Activated T-helper 1 cell treated with Interleukin-2 at 50 U/mL for 16 hours (primary cell): ENCODE measurements at places on chromosomes 2 and 18.

DNA sequence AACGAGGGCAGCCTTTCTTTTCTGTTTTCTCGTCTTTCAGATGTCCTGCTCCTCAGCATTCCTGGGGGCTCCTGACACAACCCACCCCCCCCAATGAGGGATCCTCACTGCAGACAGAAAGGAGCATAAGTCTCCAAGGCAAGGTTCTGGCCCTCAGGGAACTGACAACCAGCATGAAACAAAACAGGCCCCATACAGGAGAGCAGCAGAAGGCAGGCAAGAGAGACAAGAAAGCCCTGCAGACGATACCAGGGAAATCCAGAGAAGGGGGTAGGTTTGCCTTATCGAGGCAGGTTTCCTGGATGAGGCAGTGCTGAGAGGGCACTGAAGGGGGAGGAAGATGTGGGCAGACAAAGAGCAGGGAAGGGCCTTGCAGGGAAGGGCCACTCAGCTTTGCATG lies 103.9 kb upstream of the EPAS1 start:
- no peak for DNase-seq

DNA sequence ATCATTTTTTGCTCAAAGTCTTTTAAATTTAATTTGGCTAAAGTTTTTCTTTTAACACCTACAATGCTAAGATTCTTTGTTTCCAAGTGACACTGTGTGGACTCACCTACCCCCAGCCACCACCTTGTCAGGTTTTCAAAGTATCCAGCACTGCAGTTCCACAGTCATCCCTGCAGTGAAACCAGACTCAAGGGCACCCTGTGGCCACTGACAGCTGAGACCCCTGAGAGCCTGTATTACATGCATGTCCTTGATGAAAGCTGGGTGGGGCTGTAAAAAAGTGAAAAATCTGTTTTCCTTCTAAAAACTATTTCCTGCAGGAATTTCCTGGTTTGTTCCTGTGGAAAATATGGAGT lies 19.9 kb downstream of the TPRKB start:
- DNase-seq = no peak

DNA sequence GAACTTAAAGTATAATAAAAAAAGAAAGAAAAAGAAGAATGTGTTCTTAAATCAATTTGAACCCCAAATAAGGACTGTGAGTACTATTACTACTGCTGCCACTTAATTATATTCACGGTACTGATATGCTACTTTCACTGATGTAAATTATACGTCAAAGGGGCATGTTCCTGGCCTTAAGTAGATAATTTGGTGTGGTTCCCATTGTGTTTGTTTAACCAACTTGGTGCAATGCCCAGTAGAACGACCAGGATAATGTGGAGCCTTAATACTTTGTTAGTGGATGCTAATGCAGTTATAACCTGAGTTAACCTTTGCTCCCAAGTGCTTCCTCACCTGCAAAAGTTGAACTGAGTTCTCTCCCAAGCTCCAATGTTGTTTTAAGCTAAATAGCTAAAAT lies 142.0 kb downstream of the NR4A2 start:
- no peak for DNase-seq

DNA sequence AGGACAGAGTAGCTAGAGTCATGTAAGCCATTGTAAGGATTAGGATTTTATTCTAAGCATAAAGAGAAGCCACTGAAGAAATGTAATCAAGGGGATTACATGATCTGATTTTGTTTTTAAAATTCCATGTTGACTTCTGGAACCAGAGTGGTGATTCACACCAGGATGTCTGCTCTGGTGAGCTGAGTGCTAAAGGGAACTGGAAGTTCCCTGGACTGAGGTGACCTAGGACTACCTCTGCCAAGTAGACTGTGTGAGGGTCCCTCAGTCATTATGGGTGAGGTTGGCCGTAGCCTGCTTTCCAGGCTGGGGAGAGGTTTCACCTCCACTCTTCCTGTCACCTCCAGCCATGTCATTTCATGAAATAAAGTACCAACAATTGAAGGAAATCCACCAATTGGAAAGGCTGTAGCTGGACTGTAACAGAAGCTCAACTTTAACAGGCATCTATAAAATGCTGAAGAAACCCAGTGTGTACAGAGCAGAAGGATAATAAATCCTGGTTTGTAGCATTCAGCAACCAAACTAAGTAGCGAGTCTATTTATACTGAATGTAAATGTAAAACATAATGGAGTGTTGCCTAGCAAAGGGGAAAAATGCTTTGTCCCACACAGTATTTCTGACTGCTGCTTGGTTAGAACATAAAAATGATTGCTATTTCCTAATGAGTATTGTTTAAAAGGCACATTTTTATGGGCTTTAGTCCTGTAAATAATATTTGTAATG lies 507.4 kb upstream of the PKDCC start:
- DNase-seq = no peak

DNA sequence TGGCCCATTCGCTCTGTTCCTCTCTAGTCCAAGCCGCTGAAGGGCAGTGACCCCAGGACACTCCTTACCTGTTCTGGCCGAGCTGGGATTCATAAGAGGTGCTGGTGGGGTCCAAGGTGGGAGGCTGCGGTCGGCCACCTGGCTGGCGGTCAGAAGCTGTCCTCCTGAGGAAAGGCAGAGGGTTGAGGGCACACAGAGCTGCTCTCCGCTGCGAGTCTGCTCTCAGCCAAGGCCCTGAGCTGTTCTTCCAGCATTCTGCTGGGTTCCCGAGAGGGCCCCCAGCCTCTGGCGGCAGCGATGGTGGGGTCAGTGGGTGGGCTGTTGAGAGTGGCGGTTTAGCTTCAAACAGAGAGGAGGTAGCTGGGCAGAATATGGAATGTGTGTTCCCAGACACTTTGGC lies 3.8 kb downstream of the PCARE start:
- no peak for DNase-seq

GRCh38 chr2:166643980-166644379 lies 149.9 kb upstream of the SCN7A start:
- DNase-seq = no peak

GRCh38 chr2:29114586-29114945 lies 649 bp upstream of the CLIP4 start:
- no peak for DNase-seq

- DNase-seq = peak; percentile 43
These were observed at the start of gene ZNF396 for GRCh38 chr18:35376742-35377695. ZNF396 (minus strand) TSS chr18:35377337; CDS start chr18:35374292, 3,045 bp downstream.

DNA sequence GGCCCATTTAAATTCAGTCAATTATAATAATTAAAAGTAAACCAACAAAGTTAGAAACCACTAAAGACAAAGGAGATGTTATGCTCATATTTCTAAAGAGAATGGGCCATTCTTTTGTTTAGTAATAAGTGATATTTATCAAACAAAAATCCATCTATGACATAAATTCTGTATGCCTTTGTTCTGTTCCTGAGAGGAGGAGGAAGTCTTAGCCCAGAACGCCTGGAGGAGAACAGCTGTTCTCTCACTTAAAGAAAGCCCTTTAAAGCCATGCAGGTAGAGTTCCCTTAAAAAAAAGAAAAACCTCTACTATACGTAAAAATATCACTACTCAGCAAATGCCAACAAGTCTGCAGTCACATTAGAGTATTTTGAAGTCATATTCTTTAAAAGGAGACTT lies 15.5 kb downstream of the LAMA1 start:
- no peak for DNase-seq

GRCh38 chr2:189574793-189575475 lies 5.7 kb downstream of the SLC40A1 start:
- DNase-seq = no peak

GRCh38 chr2:171523088-171524017 lies 1.1 kb downstream of the CYBRD1 start:
- no peak for DNase-seq

DNA sequence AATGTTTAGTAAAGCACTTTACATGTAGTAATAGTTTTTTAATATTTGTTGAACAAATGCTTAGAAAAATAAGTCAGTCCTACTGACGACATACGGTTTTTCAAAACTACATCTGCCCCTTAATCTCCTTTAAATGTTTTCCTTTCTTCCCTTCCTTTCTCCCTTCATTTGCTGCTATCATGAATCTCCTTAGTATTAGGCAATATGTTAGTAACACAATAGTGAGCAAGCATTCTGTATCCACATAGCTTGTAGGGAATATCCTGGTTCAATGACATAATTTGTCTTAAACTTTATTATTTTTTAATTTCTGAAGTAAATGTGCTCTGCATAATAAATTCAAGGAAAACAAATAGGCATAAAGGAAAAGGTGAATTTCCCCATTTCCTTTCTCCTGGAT lies 79.1 kb downstream of the ACSL3 start:
- DNase-seq = no peak

DNA sequence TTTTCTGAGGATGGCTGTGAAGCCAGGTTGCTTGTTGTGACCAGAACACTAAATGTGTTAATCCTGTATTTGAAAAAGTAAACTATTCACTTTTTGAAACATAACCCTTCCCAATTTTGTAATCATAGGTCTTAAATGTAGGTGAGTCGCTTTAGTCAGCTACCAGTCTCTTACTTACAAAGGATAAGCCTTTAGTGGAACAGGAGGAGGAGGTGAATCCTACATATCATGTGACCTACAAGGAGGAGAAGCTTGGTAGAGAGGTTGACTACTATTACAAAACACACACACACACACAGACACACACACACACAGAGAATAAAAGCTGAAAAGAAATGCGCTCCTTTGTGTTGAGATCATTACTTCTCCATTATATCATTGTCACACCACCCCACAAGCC lies 59.9 kb upstream of the SPAG16 start:
- DNase-seq = no peak

DNA sequence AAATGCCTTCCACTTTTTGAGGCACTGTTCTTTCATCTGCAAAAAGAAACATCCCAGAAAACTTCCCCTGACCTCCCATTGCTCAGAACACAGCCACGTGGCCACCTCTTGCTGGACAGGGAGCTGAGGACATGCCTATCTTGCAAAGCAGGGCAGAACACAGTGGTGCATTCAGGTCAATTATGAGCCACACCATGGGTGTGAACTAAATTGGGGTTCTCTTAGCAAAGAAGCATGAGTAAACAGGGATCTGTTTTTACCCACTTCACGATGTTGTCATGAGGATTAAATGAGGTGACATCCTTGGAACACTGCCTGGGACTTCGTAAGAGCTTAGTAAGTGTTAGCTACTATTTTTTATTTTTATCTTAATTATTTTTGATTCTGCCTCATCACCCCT lies 25.1 kb downstream of the BMP10 start:
- DNase-seq = no peak

- DNase-seq = no peak
These were observed 739.1 kb upstream of the ZEB2 start for GRCh38 chr2:145258903-145259579.

DNA sequence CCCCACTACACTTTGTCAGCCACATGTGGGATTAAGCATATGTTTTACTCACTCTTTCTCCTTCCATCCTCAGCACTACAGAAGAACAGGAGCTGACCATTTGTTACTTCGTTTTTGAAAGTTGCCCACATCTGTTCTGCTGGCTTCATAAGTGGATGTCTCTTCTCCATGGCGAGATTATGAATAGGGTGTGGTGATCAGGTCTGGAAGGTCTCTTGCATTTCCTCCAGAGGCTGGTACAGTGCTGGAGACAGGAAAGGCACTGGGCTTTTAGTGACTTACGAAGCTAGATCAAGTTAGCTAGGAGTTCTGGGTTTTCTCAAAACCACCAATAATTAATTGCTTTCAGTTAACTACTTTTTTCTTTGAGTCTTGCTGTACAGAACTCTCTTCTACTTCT lies 136.5 kb downstream of the AQP4 start:
- no peak for DNase-seq

DNA sequence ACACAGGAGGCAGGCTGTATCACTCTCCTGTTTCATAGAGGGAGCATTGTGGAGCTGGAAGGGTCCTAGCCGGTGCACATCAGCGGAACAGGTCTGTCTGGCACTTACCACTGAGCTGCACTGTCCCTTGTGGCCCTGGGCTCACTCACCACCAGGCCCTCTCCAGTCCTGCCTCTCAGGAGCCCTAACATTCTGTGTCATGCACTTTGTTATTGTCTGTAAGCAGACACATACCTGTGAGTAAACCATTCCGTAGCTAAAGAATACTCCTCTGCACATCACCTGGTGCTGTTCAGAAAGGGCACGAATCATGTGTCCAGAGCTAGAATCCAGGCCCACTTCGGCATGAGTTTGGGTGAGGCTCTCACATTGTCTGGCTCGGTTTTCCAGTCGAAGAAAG lies 93.6 kb downstream of the CRIM1 start:
- no peak for DNase-seq

- no peak for DNase-seq
These were observed 125.7 kb downstream of the UXS1 start for GRCh38 chr2:106068451-106068850.

DNA sequence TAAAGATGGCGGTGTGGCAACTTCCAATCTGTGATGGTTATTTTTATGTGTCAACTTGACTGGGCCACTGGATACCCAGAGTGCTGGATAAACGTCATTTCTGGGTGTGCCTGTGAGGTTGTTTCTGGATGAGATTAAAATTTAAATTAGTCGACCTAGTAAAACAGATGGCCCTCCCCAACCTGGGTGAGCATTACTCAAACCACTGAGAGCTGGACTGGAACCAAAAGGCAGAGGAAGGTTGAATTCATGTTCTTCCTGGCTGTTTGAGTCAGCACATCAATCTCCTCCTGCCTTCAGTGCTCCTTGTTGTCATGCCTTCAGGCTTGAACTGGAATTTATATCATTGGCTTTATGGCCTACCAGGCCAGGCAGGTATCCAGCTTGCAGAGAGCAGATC lies 190.8 kb upstream of the RGPD4 start:
- DNase-seq = no peak

- no peak for DNase-seq
These were observed 21.4 kb upstream of the EML4 start for GRCh38 chr2:42147641-42148274.

GRCh38 chr2:124081154-124081716 lies 56.1 kb downstream of the CNTNAP5 start:
- DNase-seq = no peak

GRCh38 chr18:57660961-57661360 lies 39.3 kb upstream of the NARS1 start:
- no peak for DNase-seq

- no peak for DNase-seq
These were observed 178.7 kb downstream of the EN1 start for GRCh38 chr2:118668431-118669424.

- no peak for DNase-seq
These were observed 140.3 kb downstream of the TRIB2 start for GRCh38 chr2:12856934-12857601.

DNA sequence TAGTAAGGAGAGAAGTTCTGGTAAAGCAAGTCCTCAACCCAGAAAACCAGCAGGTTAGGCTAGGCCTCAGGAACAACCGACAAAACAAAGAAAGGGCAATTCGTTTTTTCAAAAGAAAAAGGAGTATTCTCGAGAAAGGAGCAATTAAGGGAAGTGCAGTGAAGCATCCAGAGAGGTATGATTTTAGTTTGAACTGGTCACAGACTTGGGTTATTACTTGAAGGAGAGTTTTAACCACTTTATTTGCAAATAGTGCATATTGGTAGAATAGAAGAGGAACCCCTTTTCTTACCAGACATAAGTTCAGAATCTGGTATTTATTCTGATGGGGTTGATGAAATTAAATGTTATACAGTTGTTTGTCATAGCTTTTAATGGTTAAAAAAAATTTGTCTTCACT lies 110.0 kb upstream of the GCFC2 start:
- no peak for DNase-seq

GRCh38 chr2:242047963-242048362 lies 178.4 kb downstream of the RTP5 start:
- DNase-seq = no peak
